ENCODE measurements at places on chromosomes 5 and 9. TPM values are rescaled to one million over a fixed set of nuclear protein-coding genes. Genes with fewer than 3 reads are reported as not detected.
A peak's percentile ranks its signal among the peaks of the same experiment; 100 is the strongest.

GRCh38 chr5:61735995-61736394, 403.9 kb downstream of the ZSWIM6 start:
- DNase-seq: no peak
- H3K4me3 ChIP-seq: no peak overlapping the region
- no peaks in the 10 kb centered on the region for H3K4me1 ChIP-seq
- no peak overlapping the region for H3K27ac ChIP-seq

DNA sequence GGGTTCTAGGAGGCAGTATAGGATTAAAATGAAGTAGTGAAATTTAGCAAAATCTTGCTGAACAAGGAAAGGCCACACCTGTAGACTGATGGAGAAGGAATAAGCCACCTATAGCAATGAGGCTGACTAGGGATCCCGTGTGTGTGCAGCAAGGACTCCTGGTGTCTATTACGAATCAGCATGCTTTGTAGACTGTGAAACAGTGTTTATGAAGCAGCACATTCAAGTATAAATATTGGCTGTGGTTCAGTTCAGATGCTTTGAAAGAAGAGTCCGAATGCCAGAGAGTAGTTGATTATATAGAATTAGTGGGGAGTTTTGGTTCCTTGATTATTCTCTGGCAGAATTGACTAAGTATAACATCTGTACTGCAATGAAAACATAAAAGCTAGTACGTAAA, 41.8 kb downstream of the CAST start:
- H3K27me3 ChIP-seq: no peaks in the 10 kb centered on the region
- peaks cover 21% of the 10 kb centered on the region for H3K4me1 ChIP-seq
- no peak overlapping the region for H3K4me3 ChIP-seq
- H3K27ac ChIP-seq: no peak overlapping the region
- peak; percentile 77 for DNase-seq

DNA sequence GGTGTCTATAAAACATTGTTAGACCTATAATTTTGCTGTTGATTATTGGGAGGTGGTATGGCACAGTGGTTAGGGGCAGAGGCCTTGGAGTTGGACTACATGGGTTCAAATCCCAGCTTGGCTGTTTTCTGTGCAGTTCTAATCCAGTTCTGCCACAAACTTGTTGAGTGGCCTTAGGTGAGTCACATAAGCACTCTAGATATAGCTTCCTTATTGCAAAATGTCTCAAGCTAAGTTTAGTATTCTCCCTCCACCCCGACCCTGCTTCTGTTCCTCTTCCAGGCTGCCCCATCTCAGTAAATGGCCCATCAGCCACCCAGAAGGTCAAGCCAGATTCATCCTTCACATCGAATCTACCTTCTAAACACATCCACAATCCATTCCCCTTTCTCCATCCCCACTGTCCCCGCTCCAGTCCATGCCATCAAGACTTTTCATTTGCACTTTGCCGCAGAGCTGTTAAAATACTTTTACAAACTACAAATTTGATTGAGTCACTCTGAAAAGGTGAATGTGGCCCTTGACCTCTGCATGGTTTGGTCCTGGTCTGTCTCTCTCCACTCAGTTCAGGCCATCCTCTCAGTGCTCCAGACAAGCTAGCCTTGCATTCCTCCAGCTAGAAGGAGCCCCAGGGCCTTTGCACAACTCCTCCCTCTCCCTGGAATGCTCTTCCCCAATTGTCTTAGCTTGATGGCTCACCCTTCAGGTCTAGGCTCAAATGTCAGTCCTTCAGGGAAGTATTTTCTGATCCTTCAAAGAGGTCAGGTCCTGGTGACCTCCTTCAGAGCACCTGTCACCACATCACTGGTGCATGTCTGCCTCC, 10.0 kb upstream of the HDHD3 start:
- H3K4me3 ChIP-seq: no peak overlapping the region
- no peak for DNase-seq
- no peak overlapping the region for H3K27ac ChIP-seq
- H3K27me3 ChIP-seq: no peaks in the 10 kb centered on the region
- peaks cover 38% of the 10 kb centered on the region for H3K36me3 ChIP-seq

GRCh38 chr5:76607353-76607871, 15.8 kb downstream of the F2RL2 start:
- DNase-seq: peak; percentile 52
- no peaks in the 10 kb centered on the region for H3K27me3 ChIP-seq
- no peaks in the 10 kb centered on the region for H3K36me3 ChIP-seq
- H3K4me3 ChIP-seq: peak overlapping the region; percentile 28
- H3K4me1 ChIP-seq: peaks cover 11% of the 10 kb centered on the region

- DNase-seq: no peak
- H3K4me3 ChIP-seq: no peak overlapping the region
- H3K27me3 ChIP-seq: no peaks in the 10 kb centered on the region
These were observed 387.4 kb upstream of the KIF2A start for GRCh38 chr5:61918611-61919010.

GRCh38 chr9:35646153-35646532, 4.6 kb downstream of the SIT1 start:
- H3K4me3 ChIP-seq: peak overlapping the region; percentile 54
- no peaks in the 10 kb centered on the region for H3K27me3 ChIP-seq
- H3K36me3 ChIP-seq: no peaks in the 10 kb centered on the region
- peaks cover 8% of the 10 kb centered on the region for H3K4me1 ChIP-seq

GRCh38 chr9:130241198-130241535, 24.4 kb upstream of the HMCN2 start:
- no peak overlapping the region for H3K27ac ChIP-seq
- H3K36me3 ChIP-seq: no peaks in the 10 kb centered on the region
- peaks cover 6% of the 10 kb centered on the region for H3K4me1 ChIP-seq
- no peaks in the 10 kb centered on the region for H3K27me3 ChIP-seq
- no peak overlapping the region for H3K4me3 ChIP-seq

DNA sequence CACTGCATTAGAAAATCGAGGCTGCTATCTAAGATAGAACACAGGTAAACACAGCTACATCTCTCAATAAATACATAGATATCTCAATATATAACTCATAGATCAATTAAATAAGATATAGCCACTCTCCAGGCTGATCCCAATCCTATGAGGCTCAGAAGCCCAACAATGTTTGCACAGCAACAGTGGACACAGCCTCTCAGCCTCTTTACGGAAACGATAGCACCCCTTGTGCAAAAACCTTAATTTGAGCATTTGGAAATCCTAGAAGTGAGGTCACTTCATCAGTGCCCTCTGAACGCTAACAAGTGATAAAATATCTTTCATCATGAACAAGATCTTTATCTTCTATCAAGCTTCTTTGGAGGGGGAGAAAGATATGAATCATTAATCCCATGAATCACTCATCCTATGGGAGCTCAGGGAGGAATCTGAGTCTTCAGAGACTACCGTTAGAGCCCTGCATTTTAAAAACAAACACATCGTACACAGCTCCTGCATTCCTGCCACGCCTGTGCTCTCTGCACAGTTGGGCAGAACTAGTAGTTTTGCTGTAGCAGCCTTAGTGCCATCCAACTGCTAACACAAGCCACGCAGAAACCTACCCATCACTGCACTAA, 71.4 kb downstream of the MED27 start:
- peaks cover 12% of the 10 kb centered on the region for H3K4me1 ChIP-seq
- peak; percentile 70 for DNase-seq
- no peak overlapping the region for H3K4me3 ChIP-seq
- peaks cover 3% of the 10 kb centered on the region for H3K36me3 ChIP-seq
- H3K27ac ChIP-seq: no peak overlapping the region

DNA sequence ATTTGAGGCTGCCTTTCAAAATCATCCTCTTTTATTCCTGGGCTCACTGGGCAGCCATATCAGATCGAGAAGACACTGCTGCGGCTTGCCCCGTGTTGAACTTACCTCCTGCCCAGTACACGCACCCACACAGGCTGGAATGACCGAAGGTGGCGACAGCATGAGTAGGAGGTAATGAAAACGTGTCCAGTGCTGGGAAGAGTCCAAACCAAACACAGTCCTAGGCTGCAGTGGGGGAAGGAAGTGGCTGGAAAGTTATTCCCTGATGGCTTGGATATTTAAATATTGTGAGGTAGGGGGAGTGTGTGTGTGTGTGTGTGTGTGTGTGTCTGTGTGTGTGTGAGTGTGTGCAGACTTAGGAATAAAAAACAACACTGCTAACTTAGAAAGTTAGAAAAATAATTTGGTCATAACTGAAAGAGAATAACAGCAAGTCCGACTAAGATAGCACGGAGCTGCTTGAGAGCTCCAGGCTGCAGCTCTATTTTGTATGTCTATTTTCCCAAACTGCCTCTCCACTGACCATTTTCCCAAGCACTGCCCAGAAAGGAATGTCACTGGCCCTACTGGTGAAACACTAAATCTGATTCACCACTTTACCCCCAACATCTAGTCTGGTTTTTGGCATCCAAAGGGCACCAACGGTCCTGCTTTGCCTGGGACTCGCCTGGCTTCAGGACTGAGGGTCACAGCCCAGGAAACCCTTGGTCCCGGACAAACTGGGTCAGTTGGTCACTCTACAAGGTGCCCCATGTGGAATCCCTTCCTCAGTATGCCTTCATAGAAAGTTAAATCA, 41.2 kb downstream of the ANKH start:
- H3K4me3 ChIP-seq: no peak overlapping the region
- no peaks in the 10 kb centered on the region for H3K27me3 ChIP-seq
- no peak for DNase-seq
- H3K27ac ChIP-seq: no peak overlapping the region
- H3K4me1 ChIP-seq: no peaks in the 10 kb centered on the region
- H3K36me3 ChIP-seq: no peaks in the 10 kb centered on the region

- no peaks in the 10 kb centered on the region for H3K4me1 ChIP-seq
- no peak overlapping the region for H3K4me3 ChIP-seq
- H3K36me3 ChIP-seq: no peaks in the 10 kb centered on the region
- H3K27ac ChIP-seq: no peak overlapping the region
- no peak for DNase-seq
These were observed 167.6 kb upstream of the TMEM161B start for GRCh38 chr5:88436290-88436689.

GRCh38 chr5:113572716-113573115, 59.2 kb downstream of the YTHDC2 start:
- no peak overlapping the region for H3K4me3 ChIP-seq
- H3K27ac ChIP-seq: no peak overlapping the region
- H3K36me3 ChIP-seq: peaks cover 17% of the 10 kb centered on the region

Gene PCDHB5
- 0.28 TPM for total RNA-seq

Gene TMEM174
- total RNA-seq: not detected

Gene DRD1
- 0.18 TPM for total RNA-seq

Gene NSG2
- not detected for total RNA-seq

Gene SLC25A2
- 0.28 TPM for total RNA-seq

Gene CER1
- total RNA-seq: not detected

Gene LSM11
- 3.9 TPM for total RNA-seq

Gene SLC25A25
- total RNA-seq: 17.9 TPM

Gene OR5C1
- total RNA-seq: not detected
